Fibroblast of skin of scalp (primary cell): ENCODE measurements at places on chromosomes 11 and 22.

DNA sequence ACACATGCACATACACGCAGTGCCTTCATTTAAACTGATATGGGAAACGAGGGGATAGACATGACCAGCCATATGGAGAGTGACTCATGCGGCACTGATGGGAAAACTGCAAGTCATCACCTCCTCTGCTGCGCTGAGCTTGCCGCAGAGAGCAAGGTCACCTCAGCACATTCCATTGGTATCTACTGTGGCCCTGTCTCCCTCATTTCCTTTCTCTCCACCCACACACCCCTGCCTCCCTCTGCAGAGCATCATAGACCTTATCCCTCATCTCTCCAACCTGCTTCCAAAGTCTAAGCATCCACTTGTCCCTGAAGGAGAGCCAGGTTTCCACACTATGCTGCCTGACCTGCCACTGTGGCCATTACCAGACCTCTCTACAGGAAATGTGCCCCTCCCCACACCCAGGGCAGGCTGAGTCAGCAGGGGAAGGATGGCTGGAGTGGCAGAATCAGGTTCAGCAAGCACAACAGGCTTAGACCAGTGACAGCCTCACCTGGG is 116.9 kb upstream of the SNX19 start:
- peak; percentile 82 for DNase-seq

DNA sequence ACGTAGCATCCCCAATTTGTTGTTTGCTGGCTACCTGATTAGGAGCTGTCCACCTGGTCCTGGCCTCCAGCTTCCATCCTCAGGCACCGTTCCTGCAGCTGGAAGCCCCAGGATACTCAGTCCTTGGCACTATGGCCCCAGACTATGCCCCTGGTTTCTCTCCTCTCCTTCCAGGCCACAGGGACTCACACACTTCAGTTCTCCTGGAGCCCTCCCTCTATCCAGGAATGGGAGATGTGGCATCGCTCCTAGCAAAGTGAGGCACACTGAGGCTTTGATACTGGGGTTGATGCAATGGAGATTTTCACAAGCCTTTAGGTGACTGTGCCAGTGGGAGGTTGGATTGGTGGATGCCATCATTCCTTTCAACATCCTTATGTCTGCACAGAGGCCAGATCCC is 142.8 kb upstream of the B3GAT1 start:
- DNase-seq: no peak

DNA sequence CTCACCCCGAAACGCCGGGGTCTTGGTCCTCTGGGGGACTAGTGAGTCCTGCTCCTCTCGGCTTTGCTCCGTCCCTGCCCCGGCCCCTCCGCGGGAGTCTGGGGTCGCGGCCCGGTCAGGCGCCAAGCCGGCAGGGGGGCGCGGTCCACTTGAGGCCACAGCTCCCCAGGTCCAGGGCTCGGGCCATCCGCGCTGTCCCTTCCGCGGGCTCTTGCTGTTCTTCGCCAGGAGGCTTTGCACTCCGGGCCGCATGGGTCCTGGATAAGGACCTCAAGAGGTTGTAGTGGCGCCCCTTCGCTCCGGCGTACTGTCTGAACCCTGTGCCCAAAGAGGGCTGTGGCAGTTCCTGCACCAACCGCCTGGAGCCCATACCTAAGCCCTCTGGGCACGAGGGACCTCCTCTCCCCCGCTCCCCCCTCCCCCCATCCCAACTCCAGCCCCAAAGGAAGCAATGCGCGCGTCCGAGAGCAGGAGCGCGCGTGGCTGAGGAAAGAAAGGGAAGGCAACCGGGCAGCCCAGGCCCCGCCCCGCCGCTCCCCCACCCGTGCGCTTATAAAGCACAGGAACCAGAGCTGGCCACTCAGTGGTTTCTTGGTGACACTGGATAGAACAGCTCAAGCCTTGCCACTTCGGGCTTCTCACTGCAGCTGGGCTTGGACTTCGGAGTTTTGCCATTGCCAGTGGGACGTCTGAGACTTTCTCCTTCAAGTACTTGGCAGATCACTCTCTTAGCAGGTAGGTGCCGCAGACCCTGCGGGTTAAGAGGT is at the start of gene ADM:
Gene ADM (plus strand): TSS at position 579 of the 767 bp plus-strand sequence. CDS start 628 bp downstream, outside the sequence.
- peak; percentile 99 for DNase-seq

- DNase-seq: peak; percentile 26
Measured at GRCh38 chr22:41526830-41527799, 17.2 kb downstream of the POLR3H start.

- peak; percentile 64 for DNase-seq
Measured at GRCh38 chr22:43186272-43187170, at the start of gene TTLL12. TSS of gene TTLL12 (minus strand) at chr22:43187134. CDS start at chr22:43187069, 65 bp downstream.

- DNase-seq: no peak
Measured at GRCh38 chr11:63993993-63994392, 7.8 kb downstream of the OTUB1 start.

GRCh38 chr22:47408409-47408808 is 646.0 kb downstream of the TBC1D22A start:
- DNase-seq: no peak

DNA sequence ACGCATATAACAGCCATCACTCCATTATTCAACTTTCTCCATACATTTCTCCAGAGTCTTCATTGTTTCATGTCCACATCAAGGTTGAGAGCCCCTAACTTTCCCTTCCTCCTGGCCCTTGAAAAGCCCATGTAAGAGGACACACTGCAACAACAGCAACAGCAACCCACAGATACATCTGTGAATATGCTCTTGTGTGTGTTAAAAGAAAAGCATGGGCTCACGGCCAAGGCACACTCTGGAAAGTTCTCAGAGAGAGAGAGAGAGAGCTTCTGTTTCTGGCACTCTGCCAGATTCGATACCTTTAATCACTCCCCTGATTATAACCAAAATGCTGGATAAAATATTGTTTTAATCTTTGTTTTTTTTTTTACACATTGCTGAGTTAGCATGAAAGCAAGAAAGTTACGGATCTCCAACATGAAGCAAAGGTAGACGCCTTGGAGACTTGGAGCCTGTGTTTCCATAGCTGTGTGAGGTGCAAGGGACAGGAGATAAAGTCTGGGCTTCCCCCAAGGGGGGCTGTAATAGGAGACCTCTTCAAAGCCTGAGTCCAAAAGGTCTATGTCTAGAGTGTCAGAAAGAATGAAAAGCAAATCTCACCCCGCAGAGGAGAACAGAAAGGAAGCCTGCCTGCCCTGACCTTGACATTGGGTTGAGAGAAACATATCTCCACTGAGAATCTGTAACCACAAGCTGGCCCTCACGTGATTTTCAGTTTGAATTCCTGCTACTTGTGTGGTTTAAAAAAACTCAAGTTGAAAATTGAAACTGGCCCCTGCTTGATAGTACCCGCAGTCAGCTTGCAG is 33.7 kb upstream of the MPPED1 start:
- DNase-seq: no peak

- no peak for DNase-seq
Measured at GRCh38 chr11:120936356-120936755, 87.5 kb upstream of the TBCEL start.

DNA sequence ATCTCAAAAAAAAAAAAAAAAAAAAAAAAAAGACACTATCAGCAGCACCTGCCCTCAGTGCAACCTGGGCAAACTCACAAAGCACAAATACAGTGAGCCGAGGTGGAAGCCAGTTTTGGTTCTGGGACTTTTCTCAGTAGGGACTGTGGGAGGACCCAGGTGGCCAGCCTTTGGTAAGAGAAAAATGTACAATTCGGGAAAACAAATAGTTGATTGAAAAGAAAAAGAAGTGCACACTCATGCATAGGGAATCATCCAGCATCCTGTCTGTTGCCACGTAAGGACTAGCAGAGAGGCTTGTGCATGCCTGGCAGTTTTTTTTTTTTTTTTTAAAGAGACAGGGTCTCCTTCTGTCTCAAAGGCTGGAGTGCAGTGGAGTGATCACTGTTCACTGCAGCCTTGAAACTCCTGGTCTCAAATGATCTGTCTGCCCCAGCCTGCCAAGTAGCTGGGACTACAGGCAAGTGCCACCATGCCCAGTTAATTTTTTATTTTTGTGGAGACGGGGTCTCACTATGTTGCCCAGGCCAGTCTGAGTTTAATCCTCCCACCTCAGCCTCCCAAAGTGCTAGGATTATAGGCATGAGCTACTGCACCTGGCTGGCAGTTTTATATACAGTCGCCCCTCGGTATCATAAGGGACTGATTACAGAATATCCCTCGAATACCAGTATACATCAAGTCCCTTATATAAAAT is 36.7 kb downstream of the TPST2 start:
- peak; percentile 92 for DNase-seq

- no peak for DNase-seq
Measured at GRCh38 chr11:112281726-112282125, 21.1 kb upstream of the PLET1 start.

- DNase-seq: peak; percentile 74
Measured at GRCh38 chr11:115324581-115325432, 179.4 kb downstream of the CADM1 start.

GRCh38 chr11:94877443-94878200 is 95.7 kb downstream of the CWC15 start:
- DNase-seq: no peak

DNA sequence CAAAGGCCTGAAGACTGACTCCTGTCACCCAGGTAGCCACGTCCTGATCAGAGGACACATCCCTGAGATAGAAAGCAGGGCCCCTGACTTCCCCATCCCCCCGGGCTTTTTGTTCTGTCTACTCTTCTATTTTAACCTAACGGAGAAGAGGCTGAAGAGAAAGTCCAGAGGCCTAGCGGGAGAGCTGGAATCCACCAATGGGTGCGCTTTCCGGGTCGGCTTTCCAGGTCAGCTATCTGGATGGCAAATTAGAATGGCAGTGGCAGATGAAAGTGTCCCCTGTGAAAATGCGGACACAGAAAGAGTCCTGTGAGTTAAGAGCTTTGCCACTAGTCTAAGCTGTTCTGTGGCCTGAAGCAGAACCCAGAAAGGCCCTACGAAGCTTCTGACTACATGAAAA is 13.1 kb upstream of the SERPING1 start:
- DNase-seq: no peak

- DNase-seq: no peak
Measured at GRCh38 chr11:68818181-68818580, 23.5 kb downstream of the CPT1A start.

- no peak for DNase-seq
Measured at GRCh38 chr11:101045415-101045814, 84.2 kb downstream of the PGR start.

- no peak for DNase-seq
Measured at GRCh38 chr11:68303083-68303482, 9.3 kb upstream of the LRP5 start.

DNA sequence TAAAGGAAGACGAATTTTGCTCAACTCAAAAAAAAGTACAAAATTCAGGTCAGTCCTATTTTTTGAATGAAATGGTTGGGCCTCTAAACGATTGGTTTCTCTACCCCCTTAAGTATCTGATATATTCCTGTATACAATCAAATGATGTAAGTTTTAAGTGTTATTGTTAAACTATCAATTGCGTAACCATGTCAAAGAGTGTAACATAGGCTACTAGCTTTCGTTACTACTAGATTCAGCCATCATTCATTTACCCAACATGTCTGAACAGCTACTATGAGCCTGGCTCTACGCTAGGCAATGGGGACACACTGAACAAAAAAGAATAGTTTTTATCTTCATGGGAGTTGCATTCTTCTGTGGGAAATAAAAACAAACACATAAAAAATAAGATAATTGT is 3.3 kb downstream of the RAB6A start:
- no peak for DNase-seq

GRCh38 chr11:94928117-94928990 is 45.0 kb downstream of the CWC15 start:
- DNase-seq: peak; percentile 52

- no peak for DNase-seq
Measured at GRCh38 chr22:37284805-37285355, 2.6 kb downstream of the CYTH4 start.

- DNase-seq: no peak
Measured at GRCh38 chr11:120338107-120338933, 2.1 kb downstream of the ARHGEF12 start.

GRCh38 chr11:64185175-64185692 is 737 bp upstream of the STIP1 start:
- DNase-seq: peak; percentile 83

GRCh38 chr11:117426941-117427340 is 99.3 kb downstream of the CEP164 start:
- DNase-seq: no peak

- no peak for DNase-seq
Measured at GRCh38 chr11:3123305-3123704, 41.8 kb downstream of the OSBPL5 start.

DNA sequence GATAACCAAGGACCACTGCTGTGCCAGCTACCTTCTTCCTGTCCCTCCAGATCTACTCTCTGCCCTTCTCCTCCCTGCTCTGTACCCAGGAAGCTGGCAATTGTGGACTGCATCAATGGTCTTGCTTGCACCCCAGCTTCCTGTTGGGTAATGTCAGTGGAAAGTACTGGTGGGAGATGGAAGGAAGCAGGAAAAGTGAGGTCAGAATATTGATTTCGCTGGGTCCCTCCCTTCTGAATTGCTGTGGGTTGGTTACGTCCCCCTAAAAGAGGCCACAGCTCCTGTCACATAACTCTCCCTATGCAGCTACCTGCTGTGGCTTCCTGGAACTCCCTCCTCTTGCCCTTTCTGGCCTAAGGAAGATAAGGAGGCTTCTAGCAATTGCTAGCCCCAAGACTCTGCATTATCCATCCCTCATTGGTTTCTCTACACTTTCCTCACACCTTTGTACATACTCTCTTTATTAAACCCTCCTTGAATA is 81.2 kb downstream of the RASSF10 start:
- no peak for DNase-seq

GRCh38 chr11:126129727-126130671 is 67.3 kb upstream of the CDON start:
- DNase-seq: no peak

DNA sequence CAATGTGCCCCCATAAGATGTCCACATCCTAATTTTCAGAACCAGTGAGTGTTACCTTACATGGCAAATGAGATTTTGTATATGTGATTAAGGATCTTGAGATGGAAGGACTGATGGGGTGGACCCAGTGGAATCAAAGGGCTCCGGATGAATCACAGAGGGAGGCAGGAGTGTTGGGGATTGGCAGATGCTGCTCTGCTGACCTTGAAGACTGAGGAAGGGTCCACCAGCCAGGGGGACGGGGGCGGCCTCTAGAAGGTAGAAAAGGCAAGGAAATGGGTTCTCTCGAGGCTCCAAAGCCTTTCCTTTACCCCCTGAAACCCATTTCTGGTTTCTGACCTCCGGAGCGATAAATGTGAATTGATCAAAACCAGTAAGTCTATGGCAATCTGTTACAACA is 18.8 kb downstream of the TMEM218 start:
- DNase-seq: no peak
